Activated CD8-positive, alpha-beta memory T cell treated with anti-CD3 and anti-CD28 coated beads for 24 hours (primary cell): ENCODE measurements at places on chromosomes 7 and 10.

- no peak for DNase-seq
Observed at GRCh38 chr10:44636625-44637024, 251.7 kb upstream of the CXCL12 start.

GRCh38 chr7:23431702-23432199 is 38.5 kb downstream of the IGF2BP3 start:
- DNase-seq: no peak

DNA sequence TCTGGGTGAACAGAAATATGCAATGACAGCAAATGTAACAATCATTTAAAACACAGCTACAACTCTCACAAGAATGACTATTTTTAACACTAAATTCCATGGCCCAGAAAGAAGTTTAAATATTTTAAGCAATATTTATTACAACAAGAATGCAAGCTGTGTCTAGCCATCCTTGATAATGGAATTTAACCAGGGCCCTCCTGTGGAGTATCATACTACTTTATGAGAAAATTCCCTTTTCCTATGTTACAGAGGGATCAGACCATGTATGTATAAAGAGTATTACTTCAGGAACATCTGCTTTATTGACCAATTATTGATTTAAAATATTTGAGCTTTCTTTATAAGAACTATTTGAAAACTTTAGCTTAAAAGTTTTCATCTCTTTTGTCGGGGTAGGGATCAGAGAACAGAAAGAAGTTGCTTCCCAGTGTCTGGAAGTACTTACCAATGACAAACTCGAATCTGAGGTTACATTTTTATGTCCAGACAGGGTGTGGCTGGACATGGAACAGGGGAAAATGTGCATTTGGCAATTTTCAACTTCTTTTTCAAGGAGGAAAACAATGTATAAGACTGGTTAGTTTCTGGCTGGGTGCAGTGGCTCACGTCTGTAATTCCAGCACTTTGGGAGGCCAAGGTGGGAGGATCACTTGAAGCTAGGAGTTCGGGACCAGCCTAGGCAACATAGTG is 48.3 kb upstream of the NRBF2 start:
- DNase-seq: no peak

DNA sequence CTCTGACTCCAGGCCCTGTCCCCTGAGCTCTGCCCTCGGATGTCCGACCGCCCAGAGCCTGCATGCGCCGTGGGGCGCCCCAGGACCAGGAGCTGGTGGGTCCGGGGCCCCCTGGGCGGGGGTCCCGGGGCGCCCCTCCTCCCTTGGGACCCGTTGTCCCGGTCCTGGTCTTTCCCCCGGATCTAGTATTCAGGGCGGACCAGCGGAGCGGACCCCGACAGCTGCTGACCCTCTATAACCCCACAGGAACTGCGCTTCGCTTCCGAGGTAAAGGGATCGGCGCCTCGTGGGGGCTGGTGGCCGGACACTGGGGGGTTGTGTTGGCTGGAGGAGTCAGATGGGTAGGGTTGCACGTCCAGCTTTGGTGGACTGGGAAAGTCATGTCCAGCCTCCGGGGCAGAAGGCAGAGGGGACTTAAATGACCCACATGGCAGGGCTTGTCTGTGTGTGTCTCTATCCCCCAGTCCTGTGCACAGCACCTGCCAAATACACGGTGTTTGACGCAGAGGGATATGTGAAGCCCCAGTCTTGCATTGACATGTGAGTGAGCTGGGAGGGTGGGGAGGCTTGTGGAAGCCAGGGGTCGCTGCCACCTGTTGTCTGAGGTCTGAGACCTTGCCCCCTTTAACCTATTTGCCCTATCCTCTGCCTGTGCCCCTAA is 520 bp downstream of the MOSPD3 start:
- DNase-seq: peak; percentile 63

GRCh38 chr7:70006261-70006920 is 408.1 kb downstream of the AUTS2 start:
- DNase-seq: no peak

- no peak for DNase-seq
Observed at GRCh38 chr7:138254444-138254843, 178.2 kb downstream of the AKR1D1 start.

GRCh38 chr10:3312403-3312940 is 139.9 kb upstream of the PITRM1 start:
- no peak for DNase-seq

- DNase-seq: no peak
Observed at GRCh38 chr7:47188136-47188535, 393.8 kb downstream of the TNS3 start.

DNA sequence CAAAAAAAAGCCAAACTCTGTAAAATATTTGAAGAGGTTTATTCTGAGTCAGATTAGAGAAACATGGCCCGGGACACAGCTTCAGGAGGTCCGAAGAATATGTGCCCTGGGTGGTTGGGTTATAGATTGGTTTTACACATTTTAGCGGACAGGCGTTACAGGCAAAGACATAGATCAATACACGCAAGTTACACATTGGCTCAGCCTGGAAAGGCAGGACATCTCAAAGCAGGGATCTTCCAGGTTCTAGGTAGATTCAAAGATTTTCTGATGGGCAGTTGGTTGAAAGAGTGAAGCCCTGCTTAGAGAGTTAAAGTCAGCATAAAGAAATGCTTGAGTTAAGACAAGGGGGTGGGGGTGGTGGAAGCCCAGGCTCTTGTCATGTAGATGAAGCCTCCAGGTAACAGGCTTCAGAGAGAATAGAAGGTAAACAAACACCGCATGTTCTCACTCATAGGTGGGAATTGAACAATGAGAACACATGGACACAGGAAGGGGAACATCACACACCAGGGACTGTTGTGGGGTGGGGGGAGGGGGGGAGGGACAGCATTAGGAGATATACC is 464.3 kb upstream of the ADARB2 start:
- no peak for DNase-seq

- no peak for DNase-seq
Observed at GRCh38 chr7:56537477-56537876, 421.3 kb upstream of the NUPR2 start.

- DNase-seq: no peak
Observed at GRCh38 chr7:66771795-66772194, 31.3 kb downstream of the RABGEF1 start.

GRCh38 chr7:12007576-12007975 is 175.6 kb upstream of the THSD7A start:
- no peak for DNase-seq

DNA sequence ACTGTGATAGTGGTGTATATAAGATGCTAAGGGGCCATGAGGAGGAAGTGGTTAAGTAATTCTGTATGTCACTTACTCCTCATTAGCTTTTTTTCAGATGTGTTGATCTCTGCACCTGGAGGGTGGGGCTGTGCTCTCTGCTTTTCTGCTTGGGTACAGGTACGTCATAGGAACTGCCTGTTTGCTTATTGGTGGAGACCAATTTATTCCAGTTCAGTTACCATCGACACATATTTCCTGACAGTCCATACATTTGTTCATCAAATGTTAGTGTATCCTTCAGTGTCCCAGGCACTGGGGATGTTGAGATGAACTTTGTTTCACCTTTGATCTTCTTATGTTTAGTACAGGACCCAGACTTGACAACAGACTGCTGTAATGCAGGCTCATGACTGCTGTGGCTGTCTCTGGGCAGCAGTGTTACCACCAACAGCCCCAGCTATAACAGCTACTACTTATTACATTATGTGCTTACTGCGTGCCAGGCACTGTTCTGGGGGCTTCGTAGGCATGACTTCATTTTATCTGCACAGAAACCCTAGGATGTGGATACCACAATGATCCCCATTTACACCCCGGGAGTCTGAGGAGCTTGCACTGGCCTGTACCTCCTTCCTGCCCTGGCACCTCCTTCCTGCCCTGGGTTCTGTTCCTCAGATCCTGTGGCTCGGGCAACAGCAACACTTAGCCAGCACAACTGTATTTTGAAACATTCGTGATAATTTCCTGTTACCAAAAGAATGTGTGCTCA is 87.4 kb downstream of the BUB3 start:
- peak; percentile 69 for DNase-seq
